ENCODE measurements at places on chromosomes 2 and 18.

- DNase-seq, result no peak
Measured at GRCh38 chr18:24919181-24919797, 432.7 kb downstream of the ZNF521 start.

DNA sequence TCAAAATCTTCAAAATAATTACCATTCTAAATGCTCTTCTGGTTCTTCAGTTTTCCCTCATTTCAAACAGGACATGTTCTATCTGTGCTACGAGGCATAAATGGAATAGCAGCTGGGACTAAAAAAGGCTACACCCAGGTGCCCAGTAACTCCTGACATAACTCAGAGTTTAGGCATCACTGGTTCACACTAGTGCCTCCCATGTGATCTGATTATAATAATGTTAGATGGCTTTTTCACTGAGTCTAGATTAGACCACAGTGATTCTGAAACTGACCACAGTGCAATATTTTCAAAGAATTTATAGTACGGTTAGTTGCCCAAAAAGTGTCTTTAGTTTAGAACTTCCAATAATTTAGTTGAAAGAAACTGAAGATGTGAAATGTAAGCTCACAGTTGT lies 123.3 kb downstream of the CCBE1 start:
- no peak for DNase-seq

DNA sequence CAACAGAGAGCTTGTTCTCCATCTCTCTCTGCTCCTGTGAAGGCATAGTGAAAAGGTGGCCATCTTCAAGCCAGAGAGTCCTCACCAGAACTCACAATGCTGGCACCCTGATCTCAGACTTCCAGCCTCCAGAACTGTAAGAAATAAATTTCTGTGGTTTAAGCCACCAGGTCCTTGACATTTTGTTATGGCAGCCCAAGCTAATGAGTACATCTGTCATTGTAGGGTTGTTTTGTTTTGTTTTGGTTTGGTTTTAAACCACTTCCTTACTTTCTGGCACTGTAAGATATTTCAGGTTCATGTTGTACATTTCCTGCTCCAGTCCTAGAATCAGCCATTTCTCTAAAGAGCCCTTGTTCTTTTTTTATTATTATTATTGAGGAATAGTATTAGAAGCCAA lies 171.2 kb downstream of the CPS1 start:
- no peak for DNase-seq

DNA sequence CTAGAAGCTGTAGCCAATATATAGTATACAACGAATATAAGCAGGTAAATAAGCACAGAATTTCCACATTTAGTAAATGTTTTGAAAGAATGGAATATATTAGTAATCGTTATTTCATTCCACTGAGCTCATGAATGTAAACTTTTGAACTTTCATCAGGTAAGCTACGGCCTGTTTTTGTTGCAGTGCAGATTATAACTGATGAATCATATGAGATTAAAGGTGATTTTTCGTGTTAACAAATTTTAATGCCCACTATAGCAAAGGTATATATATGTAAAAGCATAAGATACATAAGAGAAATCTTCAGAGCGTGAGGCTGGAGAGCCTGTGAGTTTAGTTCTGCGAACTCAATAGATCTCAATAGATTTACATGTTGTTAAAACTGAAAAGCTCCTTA lies 1.1 kb downstream of the SCYGR1 start:
- DNase-seq, result no peak

DNA sequence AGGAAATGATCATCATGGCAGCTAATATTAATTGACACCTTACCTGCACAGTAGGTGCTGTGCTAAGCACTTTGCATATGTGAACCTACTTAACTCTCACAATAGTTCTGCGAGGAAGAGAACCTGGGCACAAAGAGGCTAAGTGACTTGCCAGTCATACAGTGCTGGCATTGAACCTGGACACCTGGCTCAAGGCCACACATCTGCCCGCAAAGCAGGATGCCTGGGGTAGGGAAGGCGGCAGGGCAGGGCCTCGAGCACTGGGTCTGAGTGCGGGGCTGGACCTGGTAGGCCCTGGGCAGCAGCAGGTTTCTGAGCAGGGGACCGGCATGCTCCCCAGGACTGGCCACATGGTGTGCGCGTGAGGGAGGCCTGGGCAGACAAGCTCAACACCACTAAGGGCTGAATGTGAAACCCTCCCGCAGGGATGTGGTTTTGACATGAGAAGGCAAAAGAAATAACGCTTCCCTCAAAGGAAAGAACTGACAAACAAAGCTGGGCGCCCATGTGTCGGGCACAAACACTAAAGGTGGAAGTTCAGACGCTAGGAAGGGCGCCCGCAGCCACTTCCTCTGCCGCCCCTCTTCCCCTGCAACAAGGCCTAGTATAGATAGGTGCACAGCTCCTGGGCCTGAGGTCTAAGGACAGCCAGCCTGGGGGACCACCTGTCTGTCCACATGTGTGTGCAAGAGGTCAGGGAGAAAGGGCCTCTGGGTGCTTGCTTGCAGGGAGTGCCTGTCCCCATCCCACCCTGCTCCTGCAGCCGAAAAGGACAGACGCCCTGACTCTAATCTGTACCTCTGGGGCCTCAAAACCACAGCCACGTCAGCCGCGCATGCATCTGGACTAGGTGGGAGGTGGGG lies 92.5 kb downstream of the ZFP36L2 start:
- DNase-seq, result no peak

DNA sequence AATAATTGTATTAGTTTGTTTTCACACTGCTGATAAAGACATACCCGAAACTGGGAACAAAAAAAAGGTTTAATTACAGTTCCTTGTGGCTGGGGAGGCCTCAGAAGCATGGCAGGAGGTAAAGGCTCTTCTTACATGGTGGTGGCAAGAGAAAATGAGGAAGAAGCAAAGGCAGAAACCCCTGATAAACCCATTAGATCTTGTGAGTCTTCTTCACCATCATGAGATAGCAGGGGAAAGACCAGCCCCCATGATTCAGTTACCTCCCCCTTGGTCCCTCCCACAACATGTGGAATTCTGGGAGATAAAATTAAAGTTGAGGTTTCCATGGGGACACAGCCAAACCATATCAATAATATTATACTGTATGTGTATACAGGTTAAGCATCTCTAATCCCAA lies 73.3 kb upstream of the CABLES1 start:
- no peak for DNase-seq

DNA sequence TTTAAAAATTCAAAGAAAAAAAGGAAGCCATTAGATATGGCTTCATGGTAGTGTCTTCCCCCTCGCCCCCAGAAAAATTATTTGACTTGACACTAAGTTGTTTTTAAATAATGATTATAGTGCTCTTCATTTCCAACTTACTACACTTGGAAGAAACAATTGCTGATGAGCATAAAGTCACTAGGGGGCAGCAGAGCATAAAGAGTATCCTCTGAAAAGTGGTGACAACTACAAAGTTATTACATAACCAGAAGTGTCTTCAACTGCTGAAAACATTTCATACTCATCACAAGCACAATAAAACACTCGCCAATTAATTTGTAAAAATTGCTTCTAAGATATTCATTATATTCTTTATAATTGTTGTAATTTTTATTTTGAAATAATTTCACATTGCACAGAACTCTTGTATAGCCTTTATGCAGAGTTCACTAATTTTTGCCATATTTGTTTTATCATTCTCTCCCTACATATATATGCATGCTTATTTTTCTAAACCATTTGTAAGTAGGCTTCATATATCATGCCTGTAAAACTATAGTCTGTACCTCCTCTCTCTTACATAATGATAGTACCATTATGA lies 54.9 kb downstream of the EXOC6B start:
- peak; percentile 85 for DNase-seq

DNA sequence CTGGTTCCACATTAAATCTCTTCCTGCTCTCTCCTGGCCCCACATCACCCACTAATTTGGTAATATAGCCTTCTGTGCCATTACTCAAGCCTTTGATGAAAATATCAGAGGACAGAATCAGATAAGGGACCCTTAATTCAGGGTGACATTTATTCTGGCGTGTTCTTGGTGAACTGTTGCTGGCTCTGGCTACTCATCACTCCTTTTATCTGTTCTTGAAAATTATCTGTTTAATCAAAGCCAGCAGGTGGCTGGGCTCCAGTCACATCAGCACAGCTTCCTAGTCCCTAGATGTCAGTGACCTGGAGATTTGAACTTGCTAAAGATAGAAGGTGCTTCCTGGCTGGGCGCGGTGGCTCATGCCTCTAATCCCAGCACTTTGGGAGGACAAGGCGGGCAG lies 26.9 kb upstream of the SLC35F6 start:
- no peak for DNase-seq

GRCh38 chr18:54031243-54031642 lies 193.2 kb downstream of the MBD2 start:
- DNase-seq, result no peak

DNA sequence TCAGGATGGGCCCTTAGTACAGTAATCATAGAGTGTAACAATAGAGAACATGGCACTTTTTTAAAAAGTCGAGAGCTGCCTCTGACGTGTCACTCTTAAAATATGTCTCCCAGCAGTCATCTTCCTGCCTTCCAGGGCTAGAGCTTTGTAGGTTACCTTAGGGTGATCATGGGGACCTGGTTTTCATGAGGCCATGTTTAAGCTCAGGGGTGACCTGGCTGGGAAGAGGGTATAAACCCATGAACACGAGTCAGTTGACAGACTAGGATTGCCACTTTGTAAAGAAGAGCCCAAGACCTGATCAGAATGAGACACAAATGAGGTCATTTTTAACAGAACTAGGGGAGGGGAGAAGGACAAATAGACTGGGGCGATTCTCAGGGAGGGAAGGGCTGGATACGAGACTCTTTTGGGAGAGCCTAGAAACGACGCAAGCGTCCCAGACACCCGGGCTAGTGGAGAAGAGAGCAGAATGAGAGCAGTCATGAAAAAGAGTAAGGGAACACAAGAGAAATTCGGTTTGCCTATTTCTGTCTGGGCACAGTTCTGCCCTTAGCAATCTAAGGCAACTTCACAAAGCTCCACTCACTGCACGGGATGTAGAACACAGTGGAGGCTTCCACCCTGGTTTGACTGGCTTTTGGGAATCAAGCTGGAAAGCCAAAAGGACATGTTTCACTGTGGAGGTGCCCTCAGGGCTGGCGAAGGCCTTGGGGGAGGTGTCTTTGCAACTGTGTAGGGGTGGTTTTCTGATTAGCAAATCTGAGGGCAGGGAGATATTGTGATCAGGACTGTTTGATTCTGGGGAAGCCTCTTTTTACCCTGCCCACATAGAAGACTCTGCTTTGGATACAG lies 1.8 kb upstream of the RAB31 start:
- DNase-seq, result no peak

DNA sequence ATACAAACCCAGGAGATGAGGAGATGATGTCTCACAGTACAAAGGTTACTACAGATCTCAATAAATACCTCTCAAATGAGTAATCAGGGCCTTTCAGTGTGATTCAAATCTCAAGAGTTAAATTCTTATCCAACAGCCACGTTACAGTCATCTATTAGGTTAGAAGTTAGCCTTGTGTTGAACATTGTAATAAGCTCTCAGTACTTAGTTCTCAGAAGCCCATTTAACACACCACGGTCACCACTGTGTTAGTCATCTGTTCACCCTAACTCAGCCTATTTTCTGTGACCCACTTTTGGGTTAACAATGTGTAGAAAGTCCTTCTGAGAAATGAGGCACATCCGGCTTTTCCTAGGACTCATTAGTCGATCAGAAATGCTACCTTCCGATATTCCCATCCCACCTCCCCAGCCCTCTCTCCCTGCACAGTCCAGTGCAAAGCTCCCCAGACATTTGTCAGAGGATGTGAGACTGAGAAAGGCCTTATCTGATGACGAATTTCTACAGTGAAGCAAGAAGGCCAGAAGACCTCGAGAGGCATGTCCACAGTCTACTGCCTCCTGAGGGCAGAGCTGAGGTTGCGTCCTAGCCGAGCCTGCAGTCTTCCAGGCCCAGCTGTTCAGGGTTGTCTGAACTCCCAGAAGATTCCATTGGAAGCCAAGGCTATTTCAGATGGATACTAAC lies 92.6 kb downstream of the ACTR2 start:
- DNase-seq, result peak; percentile 12

DNA sequence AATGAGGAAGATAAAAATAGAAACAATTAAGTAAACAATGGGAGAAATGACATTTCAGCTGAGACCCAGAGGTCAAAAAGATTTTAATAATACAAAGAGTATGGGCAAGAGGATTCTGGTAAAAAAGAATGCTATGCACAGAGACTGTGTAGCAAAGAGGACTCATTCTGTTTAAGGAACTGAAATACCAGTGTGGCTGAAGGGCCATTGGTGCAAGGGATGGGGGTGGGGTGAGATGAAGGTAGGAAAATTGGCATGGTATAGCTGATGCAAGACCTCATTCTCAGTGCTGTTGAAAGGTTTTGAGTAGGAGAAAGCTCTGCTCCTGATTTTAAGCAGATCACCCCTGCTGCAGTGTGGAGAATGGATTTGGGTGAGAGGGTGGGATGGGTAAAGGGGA lies 10.8 kb downstream of the GALNT1 start:
- DNase-seq, result no peak

DNA sequence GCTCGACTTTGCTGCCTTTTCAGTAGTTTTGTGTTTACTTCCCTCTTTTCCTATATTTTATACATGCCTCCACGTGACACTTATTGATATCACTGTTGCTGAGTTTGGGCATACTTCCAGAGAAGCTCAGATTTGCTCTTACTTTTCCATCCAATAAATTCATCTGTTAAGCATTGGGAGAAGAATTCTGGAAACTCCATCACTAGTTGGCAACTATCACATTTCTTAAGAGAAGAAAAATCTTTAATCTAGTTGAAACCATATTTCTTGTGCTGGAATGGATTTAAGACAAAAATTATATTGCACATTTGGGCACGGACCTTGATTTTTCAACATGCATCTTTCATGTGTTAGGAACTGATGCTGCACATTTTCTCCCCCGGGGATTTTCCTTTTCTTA lies 52.6 kb upstream of the CPO start:
- DNase-seq, result no peak

GRCh38 chr2:212816267-212816666 lies 277.7 kb upstream of the ERBB4 start:
- DNase-seq, result no peak

- DNase-seq, result no peak
Measured at GRCh38 chr18:66571845-66572244, 32.0 kb downstream of the CDH19 start.

GRCh38 chr2:10157293-10157692 lies 34.8 kb downstream of the RRM2 start:
- peak; percentile 39 for DNase-seq

DNA sequence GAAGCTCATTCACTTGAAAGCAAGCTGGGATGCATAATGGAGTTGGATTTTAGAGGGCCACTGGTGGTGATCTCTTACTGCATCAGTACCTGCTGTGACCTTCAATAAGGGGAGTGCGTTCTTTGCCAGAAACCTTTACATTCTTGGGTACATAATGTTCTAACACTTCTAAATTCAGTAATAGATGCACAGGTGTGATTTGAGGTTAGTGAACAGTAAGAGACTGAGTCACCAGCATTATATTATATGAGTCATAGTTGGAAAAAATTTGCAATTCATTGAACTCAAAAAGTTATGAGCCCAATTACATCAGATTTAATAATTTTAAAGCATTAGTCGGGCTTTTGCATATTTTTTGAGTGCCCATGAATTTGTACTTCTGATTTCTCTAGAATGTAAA lies 803.3 kb downstream of the ADCYAP1 start:
- no peak for DNase-seq

DNA sequence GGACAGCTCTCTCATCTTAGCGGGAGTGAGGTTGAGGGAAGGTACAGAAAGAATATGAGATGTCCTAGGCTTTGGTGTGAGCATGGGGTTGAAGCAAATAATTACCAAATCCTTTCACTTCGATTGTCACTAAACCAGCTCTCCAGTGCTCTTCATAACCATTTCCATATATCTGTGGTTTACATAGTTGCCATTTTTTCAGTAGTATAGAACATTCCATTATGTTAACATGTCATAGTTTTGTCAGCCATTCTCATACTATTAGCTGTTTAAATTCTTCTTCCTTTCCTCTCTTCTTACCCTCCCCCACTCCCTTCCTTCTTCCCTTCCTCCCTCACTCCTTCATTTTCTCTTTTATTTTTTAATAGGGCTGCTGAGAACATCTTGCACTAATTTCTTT lies 205.9 kb downstream of the BABAM2 start:
- DNase-seq, result no peak

Data from NCI-H82 (cell line).